ENCODE measurements at places on chromosomes 3 and 15.

DNA sequence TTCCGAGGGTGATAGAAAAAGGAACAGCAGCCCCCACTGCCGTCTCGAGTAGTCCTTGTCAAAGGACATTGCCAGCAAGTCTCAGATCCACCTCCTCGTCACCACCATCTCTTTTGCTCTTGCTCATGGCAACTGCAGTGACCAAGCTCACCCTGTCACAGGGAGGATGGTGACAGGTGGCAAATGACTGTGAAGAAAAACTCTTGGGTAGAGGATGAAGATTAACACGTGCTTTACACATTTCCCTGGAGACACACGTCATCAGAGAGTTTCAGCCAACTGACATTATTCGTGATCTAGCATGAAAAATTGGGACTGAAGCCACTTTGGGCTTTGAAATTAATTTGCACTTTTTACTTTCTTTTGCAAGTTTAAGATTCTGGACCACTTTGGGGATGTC, 174.3 kb downstream of the EBLN2 start:
- no peak for DNase-seq

DNA sequence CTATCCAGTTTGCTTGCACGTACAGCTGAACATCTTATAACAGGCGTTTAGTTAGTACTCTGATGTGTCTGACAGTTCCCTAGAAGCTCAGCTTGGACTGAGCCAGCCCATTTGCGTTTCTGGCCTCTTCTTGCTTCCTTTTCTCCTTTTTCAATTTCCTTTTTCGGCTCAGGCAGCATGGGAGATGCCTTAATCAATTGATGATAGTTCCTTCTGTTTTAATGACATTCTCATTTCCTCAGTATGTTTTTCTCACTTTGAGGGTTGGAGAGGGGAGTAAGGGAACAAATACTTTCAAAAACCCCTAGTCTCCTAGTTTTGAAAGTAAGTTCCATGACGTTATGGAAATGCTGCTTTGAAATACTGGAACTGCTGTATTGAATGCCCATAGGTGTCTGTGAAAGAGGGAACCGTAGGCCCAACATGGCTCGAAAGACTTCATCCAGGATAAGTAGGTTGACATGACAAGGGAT, 18.9 kb downstream of the IL1RAP start:
- no peak for DNase-seq

- no peak for DNase-seq
Observed at GRCh38 chr3:125460233-125460632, 59.8 kb downstream of the SNX4 start.

- no peak for DNase-seq
Observed at GRCh38 chr3:41111011-41111410, 88.3 kb upstream of the CTNNB1 start.

DNA sequence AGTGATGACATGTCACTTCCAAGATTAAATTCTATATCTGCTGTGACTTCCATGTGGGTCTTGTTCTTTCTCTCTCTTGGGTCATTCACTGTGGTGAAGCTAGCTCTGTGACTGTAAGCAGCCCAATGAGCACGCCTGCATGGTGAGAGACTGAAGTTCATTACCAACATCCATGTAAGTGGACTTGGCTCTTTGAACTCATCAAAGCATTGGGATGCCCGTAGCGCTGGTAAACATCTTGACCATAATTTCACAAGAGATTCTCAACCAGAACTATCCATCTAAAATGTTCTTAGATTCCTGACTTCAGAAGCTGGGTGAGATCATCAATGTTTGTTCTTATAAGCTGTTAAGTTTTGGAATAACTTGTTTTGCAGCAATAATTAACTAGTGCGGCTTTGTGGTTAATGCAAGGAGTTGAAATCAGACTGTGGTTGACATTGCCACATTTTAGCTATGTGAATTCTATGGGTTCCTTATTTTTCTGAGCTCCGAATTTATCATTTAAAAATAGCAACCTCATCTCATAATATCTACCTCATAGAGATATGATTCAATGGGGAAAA, 31.6 kb upstream of the LRRC3B start:
- no peak for DNase-seq

GRCh38 chr3:6416049-6416661, 444.8 kb upstream of the GRM7 start:
- no peak for DNase-seq

- DNase-seq = no peak
Observed at GRCh38 chr3:53571264-53571663, 76.9 kb downstream of the CACNA1D start.

DNA sequence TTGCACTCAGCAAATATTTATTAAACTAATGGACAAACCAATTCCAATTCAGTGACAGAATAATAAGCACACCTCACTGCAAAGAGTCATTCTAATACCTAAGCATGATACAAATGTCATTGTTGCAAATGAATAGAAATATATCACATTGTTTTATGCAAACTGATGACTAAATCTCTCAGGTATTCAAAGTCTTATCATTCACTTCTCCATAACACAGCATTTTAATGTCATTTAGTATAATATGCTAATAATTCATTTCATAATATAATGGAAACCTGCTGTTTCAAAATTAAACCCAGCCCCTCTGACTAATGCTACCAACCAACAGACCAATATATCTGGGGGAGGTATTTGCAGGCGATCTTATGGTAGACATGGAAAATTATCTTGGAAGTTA, 71.8 kb downstream of the FGF7 start:
- no peak for DNase-seq

DNA sequence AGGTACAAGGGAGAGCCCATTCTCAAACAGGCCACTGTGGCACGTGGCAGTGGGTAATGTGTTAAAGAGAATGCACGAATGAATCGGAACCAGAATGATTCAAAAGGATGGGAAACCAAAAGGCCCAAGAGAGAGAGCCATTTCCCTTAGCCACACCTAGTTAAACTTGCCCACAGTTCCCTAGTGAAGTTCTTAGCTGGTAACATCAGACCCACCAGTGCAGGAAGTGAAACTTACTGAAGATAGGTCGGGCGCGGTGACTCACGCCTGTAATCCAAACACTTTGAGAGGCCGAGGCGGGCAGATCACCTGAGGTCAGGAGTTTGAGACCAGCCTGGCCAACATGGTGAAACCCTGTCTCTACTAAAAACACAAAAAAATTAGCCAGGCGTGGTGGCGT, 97.1 kb downstream of the MEX3B start:
- no peak for DNase-seq

DNA sequence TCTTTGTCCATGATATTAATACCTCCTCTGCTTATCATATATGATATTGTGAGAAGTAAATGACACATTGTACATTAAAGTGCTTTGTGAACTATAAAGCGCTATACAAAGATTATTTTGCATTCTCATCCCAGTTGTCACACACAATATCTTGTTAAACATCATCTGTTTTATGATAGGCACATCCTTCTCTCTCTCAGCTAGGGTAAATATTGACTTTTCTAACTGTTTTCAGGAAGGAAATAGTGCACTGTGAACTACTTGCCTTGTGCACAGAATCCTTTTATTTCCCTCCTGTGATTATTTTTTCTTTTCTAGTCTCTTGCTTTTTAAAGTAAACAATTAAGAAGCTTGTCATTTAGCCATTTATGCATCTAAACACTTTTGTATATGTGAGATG, 388.2 kb downstream of the LPP start:
- no peak for DNase-seq

DNA sequence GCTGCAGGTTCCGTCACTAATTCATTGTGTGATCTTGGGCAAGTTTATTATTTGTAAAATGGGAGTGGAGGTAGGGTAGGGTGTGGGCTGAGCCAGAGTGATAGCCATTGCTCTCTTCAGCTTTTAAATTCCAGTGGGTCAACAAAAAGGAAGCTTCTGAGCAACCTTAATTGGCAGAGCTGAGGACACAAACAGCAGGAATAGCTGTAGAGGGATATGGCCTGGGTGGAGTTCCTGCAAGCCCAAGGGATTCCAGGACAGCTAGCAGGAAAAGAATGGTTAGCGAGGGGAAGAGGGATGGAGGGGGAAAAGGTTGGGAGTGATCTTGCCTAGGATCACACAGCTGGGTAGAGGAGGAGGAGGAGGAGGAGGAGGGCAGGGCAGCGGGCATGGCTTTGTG, 11.4 kb downstream of the CCK start:
- DNase-seq = no peak

- DNase-seq = no peak
Observed at GRCh38 chr15:43210807-43211206, 10.0 kb downstream of the EPB42 start.

Data from activated T-cell treated with anti-CD3 and anti-CD28 coated beads, Interleukin-2, amount 50 U/mL, for 48 hours (primary cell).